ENCODE measurements at places on chromosomes 1 and 21.

DNA sequence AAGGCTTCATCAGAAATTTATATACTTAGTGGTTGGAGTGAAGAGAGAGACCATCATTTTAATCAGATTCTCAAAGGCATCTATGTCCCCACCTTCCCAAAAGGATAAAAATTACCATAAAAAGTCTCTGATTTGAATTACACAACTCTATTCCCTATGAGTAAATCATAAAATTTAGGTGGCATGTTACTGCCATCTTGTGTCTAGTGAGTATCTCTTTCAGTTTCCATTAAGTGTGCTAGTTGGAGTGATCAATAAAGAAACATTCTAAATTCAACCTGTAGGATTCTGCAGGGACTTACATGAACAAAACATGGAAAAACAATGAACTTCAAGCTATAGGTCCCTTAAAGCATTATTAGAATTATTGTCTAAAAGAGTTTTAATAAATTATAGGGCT lies 655.4 kb downstream of the LTN1 start:
- DNase-seq, result peak; percentile 53

DNA sequence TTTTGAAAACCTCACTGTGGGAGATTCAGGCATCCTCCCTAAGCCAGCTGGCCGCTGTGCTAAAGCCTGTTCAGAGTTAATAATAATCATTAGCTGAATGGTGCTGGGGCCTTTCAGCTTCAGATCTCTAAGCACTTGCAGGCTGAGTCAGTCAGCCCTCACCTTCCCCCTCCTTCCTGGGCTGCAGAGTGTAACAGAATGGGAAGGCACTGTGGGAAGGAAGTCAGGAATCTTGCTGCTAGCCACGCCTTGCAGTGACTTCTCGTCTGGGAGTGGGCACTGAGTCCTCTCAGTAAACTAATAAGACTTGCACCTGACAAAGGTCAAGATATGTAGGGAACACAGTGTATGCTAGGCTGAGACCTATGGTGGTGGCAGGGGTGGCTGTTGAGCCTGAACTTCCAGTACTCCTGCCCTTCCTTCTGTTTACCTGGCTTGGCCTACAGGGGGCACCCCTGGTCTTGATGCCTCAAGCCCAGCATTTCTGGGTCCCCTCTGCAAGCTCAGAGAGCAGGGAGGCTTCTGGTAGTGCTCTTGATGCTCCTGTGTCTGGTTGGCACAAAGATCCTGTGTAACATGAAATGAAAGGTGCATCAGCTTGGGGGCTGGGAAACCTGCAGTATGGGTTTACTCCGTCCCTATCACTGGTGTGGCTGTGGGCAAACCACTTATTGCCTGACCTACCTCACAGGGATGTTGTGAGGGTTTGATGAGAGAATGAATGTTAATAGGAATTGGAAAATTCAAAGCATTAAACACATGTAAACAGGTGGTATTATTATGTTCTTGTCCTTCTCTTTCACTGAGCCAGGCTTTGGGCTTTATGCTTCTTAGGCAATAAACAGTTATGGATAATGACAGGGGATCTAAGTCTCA lies 6.0 kb downstream of the CYB561D1 start:
- DNase-seq, result peak; percentile 34

DNA sequence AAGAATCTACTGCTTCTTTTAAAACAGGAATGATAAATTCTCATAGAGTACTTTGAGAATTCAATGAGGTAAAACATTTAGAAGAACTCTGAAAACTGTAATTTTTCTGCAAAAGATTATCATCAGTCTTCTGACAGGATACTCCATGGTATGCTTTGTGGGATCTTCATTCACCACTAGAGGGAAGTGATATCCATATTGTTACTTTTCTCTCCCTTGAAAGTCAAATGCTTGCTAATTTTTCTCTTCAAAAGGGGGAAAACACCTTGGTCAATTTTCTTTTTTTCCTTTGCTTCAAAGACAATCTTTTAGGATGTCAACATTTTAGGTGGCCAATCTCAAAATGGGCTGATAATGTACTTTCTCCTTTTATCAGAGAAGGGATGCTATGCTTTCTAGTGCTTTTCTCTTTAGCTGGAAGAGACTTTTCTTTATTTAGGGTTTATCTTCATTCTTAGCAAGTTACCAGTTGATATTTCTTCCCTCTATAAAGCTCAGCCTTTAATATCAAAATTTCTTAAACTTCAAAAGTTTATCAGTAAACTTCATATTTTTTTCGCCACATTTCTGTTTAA lies 95.5 kb downstream of the NEGR1 start:
- peak; percentile 3 for DNase-seq

DNA sequence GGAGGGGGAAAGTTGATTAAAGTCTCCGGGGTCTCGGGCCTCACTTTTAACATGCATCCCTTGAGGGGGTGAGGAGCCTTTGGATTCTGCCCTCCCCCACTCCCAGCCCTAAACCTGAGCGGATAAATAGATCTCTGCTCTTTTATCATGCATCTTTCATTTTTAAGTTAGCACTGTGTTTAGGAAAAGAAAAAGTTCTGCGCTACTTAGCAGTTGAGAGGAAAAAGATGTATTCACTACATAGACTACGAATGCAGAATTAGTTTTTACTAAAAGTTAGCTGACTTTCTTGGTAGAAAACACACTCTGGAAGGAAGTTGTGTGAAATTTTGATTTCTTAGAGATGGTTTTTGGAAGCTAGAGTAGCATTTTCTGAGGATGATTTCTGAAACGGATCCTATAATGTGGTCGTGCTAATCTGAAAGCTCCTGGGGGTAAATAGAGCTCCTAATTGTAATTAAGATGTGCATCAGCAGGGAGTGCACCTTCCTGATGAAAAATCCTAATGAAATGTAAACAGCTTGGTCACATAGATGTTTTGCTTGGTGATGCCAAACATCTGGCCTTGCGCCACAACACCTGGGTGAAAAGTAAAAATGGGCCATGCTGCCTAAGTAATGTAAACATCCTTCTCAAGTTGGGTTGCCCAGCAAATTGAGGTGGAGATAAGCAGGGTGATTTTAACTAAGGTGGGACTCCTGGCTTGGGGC lies 1.8 kb downstream of the ROR1 start:
- no peak for DNase-seq

DNA sequence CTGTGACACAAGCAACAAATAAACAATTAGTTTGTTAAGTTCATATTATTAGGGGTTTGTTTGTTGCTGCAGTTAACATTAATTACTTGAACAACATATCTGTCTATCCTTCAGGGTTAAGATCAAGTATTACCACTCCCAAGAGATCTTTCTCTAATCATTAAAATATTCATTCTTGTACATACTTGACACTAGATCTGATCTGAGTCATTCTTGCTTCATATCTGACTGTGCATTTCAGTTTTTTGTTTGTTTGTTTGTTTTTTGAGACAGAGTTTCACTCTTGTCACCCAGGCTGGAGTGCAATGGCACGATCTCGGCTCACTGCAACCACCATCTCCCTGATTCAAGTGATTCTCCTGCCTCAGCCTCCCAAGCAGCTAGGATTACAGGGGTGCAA lies 613.3 kb upstream of the PLXNA2 start:
- no peak for DNase-seq
